Umbilical cord (tissue), 2 donors: ENCODE measurements at places on chromosomes 3 and 15. TPM values are rescaled to one million over a fixed set of nuclear protein-coding genes. Genes with fewer than 3 reads are reported as not detected.

Gene C3orf22
- total RNA-seq, result 1.7 TPM

- no peak for DNase-seq
These were observed 1.4 kb downstream of the PGPEP1L start for GRCh38 chr15:99006146-99006545.

DNA sequence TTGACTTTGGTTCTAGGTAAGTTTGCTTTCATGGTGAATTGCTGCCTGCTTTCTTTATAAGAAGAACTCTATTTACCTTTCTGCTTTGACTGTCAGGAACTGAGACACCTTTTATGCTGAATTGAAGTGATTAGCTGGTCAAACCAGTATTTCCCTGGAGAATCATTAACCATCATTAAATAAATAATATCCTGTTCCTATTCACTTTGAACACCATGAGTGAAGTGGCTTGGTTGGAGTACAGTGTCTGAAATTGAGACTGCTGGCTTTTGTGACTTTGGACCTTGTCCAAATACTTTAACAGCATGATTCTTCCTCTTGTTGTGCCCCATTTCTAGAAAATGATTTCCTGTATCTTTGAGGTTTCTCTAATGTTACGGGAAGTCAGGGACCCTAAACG is 5.6 kb upstream of the TMEM62 start:
- DNase-seq, result no peak

Gene CHRNA7
- 14.4 TPM for total RNA-seq

DNA sequence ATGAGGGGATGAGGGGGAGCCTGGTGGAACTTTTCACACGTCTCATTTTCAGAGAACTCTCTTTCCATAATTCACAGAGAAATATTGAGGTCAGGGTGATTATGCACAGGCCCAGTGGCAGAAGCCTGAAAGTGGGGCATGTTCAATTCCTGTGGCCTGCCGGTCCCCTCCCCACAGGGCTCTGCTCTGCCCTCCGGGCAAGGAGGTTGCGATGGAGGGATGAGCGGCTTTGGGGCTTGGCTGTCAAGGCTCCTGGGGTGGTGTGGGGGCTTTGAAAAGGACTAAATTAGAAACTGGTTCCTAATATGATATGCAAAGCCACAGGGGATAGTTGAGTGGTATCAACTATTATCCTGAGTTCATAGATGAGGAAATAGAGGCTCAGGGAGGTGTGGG is 9.2 kb upstream of the KY start:
- no peak for DNase-seq

DNA sequence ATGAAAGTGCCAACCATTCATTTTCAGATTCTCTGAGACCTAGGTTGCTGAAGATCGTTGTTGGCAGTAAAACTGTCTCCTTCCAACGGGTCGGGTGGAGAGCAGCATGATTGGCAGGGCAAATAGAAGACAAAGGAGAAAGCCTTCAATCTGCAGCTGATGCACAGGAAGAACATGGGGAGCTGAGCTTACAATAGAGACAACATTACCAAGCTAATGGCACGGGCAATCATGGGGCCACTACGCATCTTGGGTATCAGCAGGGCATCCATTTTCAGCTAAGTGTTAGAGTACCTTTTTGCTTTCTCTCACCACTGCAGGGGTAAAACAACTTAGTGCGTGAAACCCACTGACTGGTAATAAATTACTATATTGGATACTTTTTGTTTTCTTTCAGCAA is 114.8 kb downstream of the WDR72 start:
- DNase-seq, result no peak
